ENCODE measurements at places on chromosomes 12 and 14.

DNA sequence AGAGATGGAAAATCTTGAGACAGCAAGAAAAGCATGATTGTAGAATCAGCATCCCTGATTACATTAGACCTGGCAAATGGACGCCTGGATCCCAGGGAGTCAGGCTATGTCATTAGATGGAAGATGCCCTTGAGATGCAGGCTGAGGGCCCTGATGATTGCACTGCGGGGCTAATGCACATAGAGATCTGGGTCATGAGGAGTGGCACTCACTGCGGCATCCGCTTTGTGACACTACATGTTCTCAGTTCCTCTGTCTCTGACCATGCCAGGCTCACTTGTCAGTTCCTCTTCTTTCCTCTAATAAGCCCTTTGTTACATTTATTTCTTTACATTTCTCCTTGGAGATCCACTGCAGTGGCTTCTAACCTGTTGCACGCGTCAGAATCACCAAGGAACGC is 70.1 kb upstream of the GPATCH2L start:
- DNase-seq, result no peak

- no peak for DNase-seq
Observed at GRCh38 chr14:103542605-103543088, 13.7 kb downstream of the TRMT61A start.

GRCh38 chr12:72432037-72432604 is 160.0 kb downstream of the TRHDE start:
- DNase-seq, result no peak

DNA sequence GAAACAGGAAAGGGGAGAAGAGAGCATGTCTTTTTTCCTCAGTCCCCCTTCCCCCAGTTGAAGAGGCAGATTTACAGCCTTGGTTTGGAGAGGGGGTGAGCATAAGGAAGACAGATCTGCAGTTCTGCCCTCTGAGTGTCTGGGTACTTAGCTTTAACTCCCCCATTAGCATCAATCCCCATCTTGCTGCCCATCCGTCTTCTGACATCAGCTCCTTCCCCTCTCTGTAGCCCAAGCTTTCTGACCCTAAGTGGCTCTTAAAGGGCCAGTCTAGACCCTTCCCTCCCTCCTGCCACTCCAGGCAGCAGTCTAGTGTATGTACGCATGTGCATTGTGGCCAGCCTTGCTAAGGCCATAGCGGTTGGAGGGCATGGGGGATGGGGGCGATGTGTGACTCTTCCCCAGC is 7.3 kb downstream of the GPR84 start:
- no peak for DNase-seq

GRCh38 chr14:94048691-94049624 is 22.8 kb downstream of the OTUB2 start:
- DNase-seq, result no peak

- DNase-seq, result peak; percentile 35
Observed at GRCh38 chr14:104293231-104293841, 154.9 kb downstream of the KIF26A start.

Data from urothelium cell line (cell line).